Spinal cord (tissue), 10 donors: ENCODE measurements at places on chromosomes 1 and 21. TPM values are rescaled to one million over a fixed set of nuclear protein-coding genes. Genes with fewer than 3 reads are reported as not detected.

ADCY10 gene
- total RNA-seq = 0.33 TPM

FNDC10 gene
- 4.8 TPM for total RNA-seq

ORC1 gene
- 3.2 TPM for total RNA-seq

ZFP69B gene
- 10.7 TPM for total RNA-seq

BRDT gene
- total RNA-seq = 0.06 TPM

OR2L5 gene
- total RNA-seq = 0.17 TPM

MYBPH gene
- 0.06 TPM for total RNA-seq

SPRR2G gene
- total RNA-seq = not detected

PTPN14 gene
- 16.3 TPM for total RNA-seq

KRTAP12-2 gene
- total RNA-seq = not detected

LCE1C gene
- not detected for total RNA-seq

LCE1E gene
- total RNA-seq = not detected

MYCL gene
- 6.1 TPM for total RNA-seq

KRTAP19-1 gene
- not detected for total RNA-seq

NHLH1 gene
- 1.4 TPM for total RNA-seq

AIRE gene
- total RNA-seq = 0.50 TPM

IGSF5 gene
- total RNA-seq = 2.7 TPM

PLA2G2A gene
- total RNA-seq = not detected

GLUL gene
- total RNA-seq = 862 TPM

ITGB2 gene
- total RNA-seq = 19.2 TPM

MPC2 gene
- 48.3 TPM for total RNA-seq

CALML6 gene
- total RNA-seq = 0.83 TPM

RPTN gene
- total RNA-seq = not detected

LMX1A gene
- total RNA-seq = 4.4 TPM

GBP1 gene
- total RNA-seq = 10.3 TPM

CACYBP gene
- total RNA-seq = 98.4 TPM

SLC66A1 gene
- 12.2 TPM for total RNA-seq

MATN1 gene
- total RNA-seq = 0.79 TPM

SPRR2F gene
- total RNA-seq = 0.22 TPM

CRNN gene
- total RNA-seq = not detected

CHRM3 gene
- 14.7 TPM for total RNA-seq

BGLAP gene
- 1.5 TPM for total RNA-seq

LEMD1 gene
- 0.99 TPM for total RNA-seq

SLC16A4 gene
- 24.1 TPM for total RNA-seq

AMY1A gene
- total RNA-seq = not detected

OR6Y1 gene
- not detected for total RNA-seq

CCDC17 gene
- total RNA-seq = 1.0 TPM

C1QTNF12 gene
- 2.7 TPM for total RNA-seq

SLC44A5 gene
- 37.7 TPM for total RNA-seq

ETNK2 gene
- 22.9 TPM for total RNA-seq

HHAT gene
- 7.1 TPM for total RNA-seq
